GM04504 (cell line): ENCODE measurements at places on chromosomes 5 and 9.

- DNase-seq: no peak
Observed at GRCh38 chr5:116778651-116779280, 204.1 kb upstream of the SEMA6A start.

DNA sequence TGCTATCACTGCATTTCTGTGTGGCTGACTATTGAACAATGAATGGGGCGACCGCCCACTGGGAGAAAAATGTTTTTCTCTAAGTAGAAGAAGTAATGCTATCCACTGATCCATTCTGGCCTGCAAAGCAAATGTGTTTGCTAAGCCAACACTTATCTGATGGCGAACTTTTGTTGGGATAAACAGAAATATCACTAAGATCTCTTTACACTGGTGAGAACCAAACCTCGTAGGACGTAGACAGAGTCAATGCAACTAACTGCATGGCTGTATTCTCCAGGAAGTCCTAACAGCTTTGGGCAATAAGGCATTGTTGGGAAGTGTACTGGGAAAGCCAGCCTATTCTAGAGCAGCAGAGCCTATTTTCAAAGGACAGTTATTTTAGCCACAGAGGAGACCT lies 77.7 kb downstream of the ANKH start:
- no peak for DNase-seq

- peak; percentile 33 for DNase-seq
Observed at GRCh38 chr5:131628990-131629389, 6.0 kb downstream of the RAPGEF6 start.

- DNase-seq: no peak
Observed at GRCh38 chr9:20995616-20996015, 35.8 kb downstream of the HACD4 start.

DNA sequence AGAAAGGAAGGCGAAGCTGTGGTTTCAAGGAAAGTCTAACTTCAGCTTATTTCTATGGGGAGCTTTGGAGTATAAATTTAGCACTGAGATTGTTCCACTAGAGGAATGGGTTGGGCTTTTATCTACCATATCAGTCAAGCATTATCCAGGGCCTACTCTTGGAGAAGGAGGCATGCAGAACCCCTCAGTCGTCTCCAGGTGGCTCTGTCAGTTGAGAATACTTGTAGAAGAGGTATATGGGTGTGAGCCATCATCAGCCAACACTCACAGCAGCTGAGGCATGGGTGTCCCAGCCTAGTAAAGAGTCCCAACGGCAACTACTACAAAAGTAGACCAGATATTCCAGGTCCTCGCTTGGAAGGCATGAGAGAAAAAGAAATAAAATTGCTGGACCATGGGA lies 548.5 kb upstream of the GRAMD2B start:
- DNase-seq: no peak

DNA sequence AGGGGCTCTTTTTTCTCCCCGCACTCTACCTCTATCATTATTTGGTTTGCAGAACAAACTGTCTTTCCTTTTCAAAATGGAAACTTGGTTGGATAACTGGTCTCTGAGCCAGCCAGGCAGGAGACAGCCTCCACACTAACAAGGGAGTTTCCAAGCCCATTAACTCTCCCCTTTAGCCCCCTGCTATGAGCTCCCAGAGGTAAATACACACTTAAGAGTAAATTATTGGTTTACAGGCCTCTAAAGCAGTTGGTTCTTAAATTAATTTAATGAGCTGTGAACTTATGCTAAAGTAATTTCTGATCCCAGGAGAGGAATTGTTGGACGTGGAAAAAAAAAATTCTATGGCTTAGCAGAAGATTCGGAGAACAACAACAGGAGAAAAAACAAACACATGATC lies 30.3 kb downstream of the EPB41L4A start:
- no peak for DNase-seq

GRCh38 chr5:164296603-164297080 lies 791.2 kb downstream of the MAT2B start:
- no peak for DNase-seq

GRCh38 chr9:98289614-98290201 lies 34.3 kb upstream of the TBC1D2 start:
- no peak for DNase-seq

- no peak for DNase-seq
Observed at GRCh38 chr9:79632060-79632459, 60.3 kb downstream of the TLE4 start.

DNA sequence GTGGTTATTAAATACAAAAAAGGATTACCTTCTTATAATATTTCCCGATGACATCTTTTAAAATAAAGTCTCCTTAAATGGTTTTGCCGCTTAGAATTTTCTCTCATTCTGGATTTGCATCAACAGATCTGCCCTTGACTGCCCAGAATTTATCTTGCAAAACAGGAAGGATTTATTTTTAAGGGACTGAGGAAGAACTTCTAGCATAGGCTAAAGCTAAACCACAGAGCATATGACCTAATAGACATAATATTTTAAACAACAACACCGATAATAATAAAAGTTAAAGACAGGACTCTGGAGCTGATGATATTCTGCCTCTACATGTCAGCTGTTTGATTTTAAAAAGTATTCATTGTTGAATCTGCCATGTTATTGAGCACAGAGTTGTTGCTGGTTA lies 145.3 kb upstream of the ADCY2 start:
- no peak for DNase-seq

DNA sequence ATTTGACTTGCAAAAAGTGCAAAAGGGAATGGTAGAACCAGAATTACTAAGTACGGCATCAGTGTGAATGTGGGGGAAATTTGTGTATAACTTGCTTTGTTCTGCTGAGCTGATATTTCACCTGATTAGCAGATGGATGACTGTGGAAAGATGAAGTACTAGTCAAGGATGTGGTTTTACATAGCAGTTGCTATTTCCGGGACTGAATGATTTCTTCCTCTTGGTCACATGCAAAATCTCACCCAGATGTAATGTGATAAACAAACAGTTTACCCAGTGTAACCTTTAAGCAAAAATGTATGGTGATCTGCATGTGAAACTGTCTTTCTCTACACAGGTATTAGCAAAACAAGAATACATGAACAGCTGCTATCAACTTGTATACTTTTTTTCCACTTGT lies 46.1 kb downstream of the DCP2 start:
- DNase-seq: no peak

DNA sequence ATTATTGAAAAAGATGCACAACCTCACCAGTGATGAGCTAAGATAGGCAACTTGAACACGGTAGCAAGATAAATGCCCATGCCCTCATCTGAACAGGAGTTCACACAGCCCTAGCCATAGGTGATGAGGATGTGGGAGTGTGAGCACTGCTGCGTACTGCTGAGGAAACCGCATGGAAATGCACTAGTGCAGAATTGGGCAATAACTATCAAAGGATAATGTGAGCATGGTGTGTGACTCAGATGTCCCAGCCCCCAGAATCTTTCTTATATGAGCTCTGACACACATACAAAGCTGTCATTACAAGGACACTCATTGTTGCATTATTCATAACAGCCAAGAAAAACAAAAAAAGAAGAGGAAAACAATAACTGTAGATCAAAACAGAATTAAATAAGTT lies 521.2 kb downstream of the IRX1 start:
- no peak for DNase-seq

- DNase-seq: no peak
Observed at GRCh38 chr5:96687080-96687479, 24.9 kb downstream of the CAST start.

- DNase-seq: peak; percentile 64
Observed at GRCh38 chr9:129412814-129413536, 207.9 kb downstream of the C9orf50 start.

DNA sequence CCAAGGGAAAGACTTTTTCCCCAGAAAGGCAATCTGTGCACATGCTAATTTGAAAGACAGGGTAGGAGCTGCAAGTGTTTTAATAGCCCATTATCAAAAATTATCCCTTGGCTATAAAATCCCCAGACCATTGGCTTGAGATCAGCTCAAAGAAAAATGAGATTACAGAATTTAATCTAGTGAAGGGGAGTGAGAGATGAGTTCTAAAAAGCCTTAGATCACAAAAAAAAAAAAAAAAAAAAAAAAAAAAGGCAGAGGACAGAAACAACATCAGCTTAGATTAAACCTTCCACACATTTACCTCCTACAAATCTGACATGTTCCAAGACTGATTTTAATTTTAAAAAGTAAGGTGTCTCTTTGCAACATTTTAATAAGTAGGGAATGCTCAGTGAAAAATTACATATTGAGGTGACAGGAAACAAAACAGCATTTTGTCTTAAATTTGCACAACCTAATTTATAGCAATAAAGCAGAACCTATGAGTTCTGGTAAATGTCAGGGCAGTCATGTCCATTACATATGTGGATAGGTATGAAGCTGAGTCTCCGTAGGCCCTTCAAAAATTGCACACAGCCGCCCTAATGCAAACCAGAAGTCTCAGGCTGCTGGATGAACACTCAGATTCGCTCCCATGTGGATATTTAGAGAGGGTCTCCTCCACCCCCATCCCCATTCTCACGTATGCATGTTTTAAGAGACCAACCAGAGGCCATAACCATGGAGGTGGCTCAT lies 43.4 kb downstream of the NFIB start:
- no peak for DNase-seq

GRCh38 chr9:119074017-119074416 lies 295.2 kb downstream of the BRINP1 start:
- no peak for DNase-seq

- no peak for DNase-seq
Observed at GRCh38 chr9:132260846-132261245, 93.9 kb downstream of the SETX start.

DNA sequence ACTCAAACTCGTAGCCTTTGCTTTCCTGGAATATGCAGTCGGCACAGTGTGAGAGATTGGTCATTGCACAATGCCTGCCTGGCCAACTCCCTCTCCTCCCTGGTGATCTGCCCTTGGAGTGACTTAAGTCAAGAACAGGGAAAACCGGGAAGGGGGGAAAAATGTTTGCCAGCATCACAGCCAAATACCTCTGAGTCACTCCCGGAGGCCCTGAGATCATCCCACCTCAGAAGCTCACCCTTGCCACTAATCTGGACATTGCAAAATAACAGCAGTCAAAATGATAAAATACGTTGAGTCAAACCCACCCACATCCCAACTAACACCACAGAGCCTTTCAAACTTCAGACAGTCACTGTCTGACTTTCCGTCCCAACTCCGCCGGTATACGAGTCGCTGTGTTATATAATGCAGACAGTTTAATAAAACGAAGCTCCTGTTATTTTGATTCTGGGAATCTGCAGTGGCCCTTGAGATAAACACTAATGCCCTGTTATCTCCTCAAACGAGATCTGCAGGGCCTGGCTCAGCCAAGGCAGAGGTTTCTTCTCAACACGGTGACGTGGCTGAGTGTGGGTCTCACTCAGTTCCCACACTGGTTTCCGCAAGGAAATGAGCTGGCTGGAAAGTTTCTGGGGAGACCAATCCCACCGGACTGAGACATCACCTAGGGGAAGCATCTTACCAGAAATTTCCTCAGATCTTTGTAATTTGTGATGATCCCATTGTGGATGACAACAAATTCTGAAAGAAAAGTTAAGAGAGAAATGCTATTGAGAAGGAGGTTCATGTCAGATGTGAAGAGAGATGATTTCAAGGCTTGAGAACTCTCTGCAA lies 22.1 kb downstream of the GFPT2 start:
- DNase-seq: peak; percentile 97

GRCh38 chr5:91224456-91224855 lies 158.7 kb downstream of the ARRDC3 start:
- no peak for DNase-seq

- no peak for DNase-seq
Observed at GRCh38 chr9:112772215-112772509, 21.6 kb downstream of the SNX30 start.

DNA sequence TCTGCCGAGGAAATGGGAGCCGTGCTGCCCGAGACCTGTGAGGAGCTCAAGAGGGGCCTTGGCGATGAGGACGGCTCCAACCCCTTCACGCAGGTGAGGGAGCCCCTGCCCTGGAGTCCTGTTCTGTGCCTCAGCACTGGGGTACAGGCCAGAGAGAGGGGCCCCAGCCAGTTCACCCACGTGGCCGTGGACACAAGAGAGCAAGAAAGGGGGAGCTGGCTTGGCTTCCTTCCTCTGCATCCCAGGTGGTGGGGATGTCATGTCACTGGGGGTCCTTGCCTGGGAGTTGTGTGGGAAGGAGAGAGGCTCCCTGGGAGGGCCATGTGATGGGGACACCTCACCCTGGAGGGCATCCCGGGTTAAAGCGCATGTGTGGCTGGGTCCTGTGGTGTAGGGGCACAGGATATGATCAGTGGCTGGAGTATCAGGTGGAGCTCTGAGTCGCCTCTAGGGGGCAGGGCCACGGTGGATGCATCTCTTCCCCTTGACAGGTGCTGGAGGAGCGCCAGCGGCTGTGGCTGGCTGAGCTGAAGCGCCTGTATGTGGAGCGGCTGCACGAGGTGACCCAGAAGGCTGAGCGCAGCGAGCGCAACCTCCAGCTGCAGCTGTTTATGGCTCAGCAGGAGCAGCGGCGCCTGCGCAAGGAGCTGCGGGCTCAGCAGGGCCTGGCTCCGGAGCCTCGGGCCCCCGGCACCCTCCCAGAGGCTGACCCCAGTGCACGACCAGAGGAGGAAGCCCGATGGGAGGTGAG lies 7.5 kb downstream of the N4BP3 start:
- DNase-seq: no peak

DNA sequence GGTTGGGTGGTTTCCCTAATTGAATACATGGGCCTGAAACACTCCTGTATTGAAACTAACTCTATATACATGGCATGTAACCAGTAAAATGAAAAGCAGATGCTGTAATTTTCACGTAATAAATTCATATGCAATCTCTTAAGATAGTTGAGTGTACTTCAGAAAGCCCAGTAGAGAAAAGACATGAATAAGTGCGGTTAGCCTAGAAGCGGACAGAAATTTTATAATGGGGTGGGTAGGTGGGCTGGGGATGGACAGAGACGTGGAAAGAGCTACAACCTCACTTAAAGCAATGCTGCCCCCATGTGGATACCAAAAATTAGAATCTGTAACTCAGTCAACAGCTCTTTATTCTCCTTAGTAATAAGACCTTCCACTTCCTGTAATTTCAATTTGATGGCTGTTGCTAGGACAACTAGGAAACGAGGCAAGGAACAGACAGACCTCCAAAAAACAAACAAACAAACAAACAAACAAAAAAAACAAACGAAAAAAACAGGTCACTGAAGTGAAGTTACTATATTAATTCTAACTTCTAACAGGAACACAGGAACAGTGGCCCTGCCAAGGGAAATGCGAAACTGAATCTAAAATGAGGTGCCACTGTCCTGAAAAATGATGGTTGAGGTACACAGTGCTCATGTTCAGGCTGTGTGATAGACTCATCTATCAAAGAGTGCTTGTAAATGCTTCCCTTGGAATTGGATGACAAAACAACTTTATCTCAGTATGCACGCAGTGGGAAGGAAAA lies 103.4 kb upstream of the GNA14 start:
- peak; percentile 58 for DNase-seq

GRCh38 chr9:89690334-89690912 lies 85.6 kb downstream of the GADD45G start:
- no peak for DNase-seq
